Activated CD4-positive, alpha-beta T cell treated with anti-CD3 and anti-CD28 coated beads, Interleukin-2, amount 50 U/mL, for 48 hours (primary cell): ENCODE measurements at places on chromosomes 7 and 10.

- DNase-seq = no peak
Observed at GRCh38 chr7:25066253-25066652, 58.8 kb downstream of the CYCS start.

- no peak for DNase-seq
Observed at GRCh38 chr7:21903020-21903786, 42.5 kb downstream of the CDCA7L start.

DNA sequence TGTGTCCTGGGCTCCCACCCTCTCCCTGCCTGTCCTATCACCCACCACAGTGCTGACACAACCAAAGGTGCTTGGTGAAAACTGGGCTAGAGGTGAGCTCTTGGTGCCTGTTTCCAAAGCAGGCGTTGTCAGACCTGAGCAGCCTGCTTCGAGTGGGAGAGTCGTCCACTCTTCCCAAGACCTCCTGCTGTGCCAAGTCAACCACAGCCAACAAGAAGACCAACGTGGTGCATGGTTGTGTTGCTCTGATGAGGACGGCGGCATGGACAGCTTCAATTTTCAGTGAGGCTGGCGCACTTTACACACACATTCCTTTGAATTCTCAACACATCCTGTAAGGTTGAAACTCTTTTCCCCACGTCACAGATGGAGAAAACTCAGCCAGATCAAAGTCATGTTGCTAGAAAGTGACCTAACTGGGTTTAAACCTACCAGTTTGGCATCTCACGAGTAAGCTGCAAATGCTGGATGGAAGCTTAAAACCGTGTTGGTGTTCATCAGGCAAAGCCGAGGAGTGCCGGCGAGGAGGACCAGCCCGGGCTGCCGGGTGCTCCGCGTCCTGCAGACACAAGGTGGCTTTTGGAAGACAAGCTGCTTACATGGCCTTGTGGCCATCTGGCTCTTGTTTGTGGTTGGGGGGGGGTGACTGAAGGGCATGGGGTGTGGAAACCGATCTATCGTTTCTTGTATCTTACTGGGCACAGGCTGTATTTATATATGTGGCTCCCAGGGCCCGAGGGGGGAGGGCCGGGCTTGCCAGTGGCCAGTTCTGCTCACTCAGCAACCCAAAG lies 39.3 kb downstream of the INSIG1 start:
- no peak for DNase-seq

- DNase-seq = no peak
Observed at GRCh38 chr7:94923412-94923811, 16.0 kb downstream of the PPP1R9A start.

DNA sequence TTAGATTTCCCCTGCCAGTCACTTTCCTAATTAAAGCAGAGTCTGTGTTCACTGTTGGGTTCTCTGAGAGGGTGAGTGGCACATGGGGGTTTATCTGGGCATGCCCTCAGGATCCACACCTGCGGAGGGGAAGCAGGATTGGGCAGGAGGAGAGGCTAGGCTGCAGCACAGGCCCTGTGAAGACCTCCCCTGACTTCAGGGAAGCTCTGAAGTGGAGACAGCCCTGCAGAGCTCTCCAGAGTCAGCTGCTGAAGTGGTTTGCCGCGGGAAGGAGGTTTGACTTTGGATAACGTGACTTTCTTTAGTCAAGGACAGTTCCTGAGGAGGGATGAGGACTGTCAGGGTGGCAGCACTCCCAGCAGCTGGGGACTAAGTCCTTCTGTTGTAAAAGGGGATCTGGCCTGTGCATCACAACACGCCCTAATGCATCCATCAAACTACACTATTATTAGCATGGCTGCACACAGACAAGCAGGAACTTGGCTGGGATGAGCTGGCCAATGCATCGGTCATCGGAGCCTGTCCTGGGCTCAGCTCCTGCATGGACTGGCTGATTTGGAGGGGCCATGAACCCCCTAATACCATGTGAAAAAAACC lies 50.9 kb upstream of the LEP start:
- no peak for DNase-seq

GRCh38 chr7:44309271-44310091 lies 15.9 kb downstream of the CAMK2B start:
- peak; percentile 63 for DNase-seq

DNA sequence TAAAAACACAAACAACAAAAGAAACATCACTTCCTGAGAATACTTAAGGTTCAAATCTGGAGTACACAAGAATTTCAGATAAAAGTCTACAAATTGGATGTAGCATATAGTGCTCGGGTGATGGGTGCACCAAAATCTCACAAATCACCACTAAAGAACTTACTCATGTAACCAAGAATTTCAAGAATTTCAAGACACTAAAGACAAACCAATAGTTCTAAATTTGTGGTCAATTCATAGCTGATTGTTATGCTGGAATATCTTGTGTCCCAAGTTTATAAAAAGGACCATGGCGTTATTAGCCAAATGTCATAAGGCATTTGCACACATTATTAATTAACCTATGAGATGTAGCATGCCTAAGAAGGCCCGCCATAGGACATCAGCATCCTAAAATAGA lies 1204.1 kb upstream of the AUTS2 start:
- no peak for DNase-seq

- DNase-seq = no peak
Observed at GRCh38 chr10:126398924-126399323, 10.6 kb upstream of the ADAM12 start.

DNA sequence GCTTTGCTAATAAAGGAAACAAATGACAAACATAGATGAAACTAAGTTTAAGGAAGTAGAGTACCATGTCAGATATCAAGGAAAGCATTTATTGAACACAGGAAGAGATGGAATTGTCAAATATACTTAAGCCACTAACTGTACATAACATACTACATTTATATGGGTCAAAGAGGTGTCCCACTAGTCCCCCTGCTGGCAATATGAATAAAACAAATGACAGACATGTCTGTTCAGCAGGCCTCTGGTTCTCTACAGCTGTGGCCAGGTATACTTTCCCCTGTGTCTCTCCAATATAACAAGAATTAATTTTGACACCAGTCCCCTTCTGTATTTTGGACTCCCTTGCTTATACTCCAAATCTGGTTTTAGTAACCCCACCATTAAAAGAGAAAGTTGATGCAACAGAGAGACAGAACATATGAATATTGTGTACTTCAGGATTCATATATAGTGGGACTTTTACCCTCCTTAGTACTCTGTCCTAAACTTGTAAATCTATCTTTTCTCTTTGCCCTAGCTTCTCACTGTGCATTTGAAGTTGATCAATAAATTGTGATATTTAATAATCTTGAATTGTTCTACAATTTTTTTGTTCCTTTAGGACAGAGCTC lies 42.9 kb downstream of the CD36 start:
- DNase-seq = no peak

DNA sequence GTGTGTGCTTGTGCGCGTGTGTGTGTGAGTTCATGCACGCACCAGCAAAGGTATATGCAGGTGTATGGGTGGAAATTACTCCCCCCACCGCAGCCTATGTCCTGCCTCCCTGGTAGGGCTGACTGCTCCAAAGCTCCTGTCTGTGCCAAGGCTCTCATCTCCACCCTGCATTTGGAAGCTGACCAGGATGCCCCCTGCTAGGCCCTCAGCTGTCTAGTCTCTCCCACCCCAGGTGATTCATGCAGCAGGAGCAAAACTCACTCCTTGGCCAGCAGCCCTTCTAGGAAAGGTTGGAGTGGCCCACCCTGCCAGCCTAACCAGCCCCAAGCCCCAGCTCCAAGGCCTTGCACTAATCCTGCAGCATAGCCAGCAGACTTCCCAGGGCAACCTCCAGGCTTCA lies 148.4 kb downstream of the GRID1 start:
- no peak for DNase-seq

DNA sequence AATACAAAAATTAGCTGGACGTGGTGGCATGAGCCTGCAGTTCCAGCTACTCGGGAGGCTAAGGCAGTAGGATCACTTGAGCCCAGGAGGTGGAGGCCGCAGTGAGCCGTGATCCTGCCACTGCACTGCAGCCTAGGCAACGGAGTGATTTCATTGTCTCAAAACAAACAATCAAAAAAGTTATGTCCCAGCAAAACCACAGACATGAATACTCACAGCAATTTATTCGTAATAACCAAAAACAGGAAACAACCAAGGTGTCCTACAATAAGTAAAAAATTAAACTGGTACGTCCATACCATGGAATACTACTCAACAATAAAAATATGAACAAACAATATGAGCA lies 11.6 kb upstream of the CYTH3 start:
- no peak for DNase-seq

GRCh38 chr10:132762267-132762666 lies 23.7 kb downstream of the NKX6-2 start:
- DNase-seq = peak; percentile 8

GRCh38 chr10:60513281-60513680 lies 123.6 kb upstream of the ANK3 start:
- no peak for DNase-seq

DNA sequence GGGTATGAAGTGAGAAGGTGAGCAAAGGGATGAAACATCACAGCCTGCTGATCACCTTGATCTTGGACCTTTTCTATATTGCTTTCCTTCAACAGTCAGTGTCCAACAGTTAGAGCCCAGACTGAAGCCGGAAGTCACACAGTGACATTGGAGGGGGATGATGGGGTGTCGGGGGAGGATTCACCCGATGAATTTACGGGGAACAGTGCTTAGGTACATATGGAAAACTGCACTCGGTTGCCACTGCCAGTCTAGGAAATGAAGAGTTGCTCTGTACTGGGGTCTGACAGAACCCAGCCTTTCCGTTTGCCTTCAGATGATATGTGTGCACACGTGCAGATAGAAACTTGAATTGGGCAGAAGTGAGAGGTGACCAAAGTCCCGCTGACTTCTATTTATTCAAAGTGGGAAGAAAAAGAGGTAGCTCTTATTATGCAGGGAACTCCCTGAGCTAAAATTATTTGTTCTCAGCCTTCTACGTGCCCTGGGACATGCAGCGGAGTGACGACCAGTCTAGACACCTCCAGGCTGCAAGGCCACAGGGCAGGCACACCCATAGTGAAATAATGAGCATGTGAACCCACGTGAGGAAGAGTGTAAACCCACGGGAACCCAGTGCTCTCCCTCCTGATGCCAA lies 107.2 kb upstream of the INHBA start:
- DNase-seq = no peak

DNA sequence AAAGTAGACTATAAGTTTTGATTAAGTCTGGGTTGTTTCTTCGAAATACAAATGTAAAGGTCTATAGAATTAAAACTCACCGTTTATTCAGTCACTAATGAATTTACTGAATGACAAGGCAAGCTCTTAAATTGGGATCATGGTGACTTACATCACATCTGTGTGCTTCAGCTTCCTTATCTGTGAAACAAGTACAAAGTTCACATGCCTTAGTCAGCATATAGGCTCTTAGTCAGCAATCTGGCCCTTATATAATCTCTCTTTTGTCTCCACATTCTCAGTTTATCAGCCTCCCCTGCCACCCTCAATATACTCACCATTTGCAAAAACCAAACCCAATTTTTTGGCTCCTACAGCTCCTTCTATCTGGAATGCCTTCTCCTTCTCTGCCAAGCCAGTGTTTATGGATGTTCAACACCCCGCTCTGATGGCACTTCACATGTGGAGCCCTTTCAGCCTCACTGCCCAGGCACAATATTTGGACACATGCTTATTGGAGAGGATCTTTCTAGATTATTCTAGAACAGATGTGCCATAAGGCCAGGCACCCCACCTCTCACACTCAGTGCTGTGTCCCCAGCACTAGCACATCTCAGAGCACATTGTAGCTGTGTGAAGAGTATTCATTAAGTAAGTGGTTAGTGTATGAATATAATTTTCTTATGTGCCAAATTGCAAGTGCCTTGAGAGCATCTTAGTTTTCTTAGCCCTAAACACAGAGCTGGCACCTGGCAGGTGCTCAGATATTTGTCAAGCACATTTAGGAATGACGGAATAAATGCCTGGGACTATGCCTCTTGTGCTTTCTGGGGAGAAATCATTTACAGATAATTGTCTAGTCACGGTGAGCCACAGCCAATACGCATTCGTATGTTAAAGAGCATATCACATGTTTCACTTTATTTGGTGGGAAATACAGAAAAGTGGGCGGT lies 9.8 kb upstream of the LAMB1 start:
- DNase-seq = no peak

DNA sequence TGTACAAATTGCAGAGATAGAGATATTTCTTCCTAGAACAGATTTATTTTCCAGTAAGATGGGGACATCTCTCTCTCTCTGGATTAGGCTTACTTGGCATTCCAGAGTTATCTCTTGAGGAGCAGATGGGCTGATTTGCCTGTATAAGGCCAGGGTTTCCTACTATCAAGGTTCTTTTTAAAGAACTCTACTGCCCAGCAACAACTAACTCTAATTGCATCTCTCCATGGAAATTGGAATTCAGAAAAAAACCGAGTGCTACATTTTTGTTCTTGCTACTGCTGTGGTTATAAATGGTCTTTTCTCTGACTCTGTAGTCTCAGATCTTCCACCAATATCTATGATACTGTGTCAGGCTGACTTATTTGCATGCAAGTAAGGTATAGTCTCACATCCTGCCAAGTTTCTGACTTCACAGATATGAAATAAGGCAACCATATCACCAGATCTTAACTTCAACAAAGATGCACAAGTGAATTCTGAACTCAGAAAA lies 161.1 kb downstream of the CRPPA start:
- no peak for DNase-seq

GRCh38 chr10:77071001-77071511 lies 566.6 kb downstream of the KCNMA1 start:
- DNase-seq = no peak

DNA sequence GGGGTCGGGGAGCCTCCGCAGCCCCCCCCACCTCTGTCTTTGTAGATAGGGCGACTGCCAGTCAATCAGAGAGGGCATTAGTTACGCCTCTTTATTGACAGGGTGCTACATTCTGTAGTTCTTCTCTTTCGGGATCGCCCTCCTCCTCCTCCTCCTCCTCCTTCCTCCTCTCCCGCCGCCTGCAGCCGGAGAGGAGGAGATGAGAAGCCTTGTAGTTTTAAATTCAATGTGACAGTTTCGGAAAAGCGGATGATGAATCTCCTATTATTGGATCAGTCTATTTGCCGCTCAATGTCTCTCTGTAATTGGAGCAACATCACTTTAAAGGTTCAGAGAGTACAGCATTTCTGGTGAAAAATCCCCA lies 587 bp upstream of the UNCX start:
- no peak for DNase-seq

DNA sequence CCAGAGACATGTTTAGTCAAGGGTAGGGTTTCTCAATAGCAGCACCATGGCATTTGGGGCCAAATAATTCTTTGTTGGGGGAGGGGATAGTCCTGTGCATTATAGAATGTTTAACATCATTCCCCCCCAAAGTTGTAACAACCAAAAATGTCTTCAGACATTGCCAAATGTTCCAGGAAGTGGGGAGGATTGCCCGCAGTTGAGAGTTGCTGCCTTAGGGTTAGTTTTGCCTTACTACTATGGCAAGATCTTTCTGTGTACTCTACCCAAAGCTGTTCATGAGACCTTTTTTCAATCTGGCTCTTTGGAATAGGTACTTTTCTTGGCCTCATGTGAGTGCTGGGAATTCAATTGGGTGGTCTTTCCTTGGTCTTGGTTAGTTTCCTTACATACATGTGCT lies 34.1 kb downstream of the SAMD8 start:
- DNase-seq = no peak
